ENCODE measurements at places on chromosomes 12 and 14. TPM values are rescaled to one million over a fixed set of nuclear protein-coding genes. Genes with fewer than 3 reads are reported as not detected.

DNA sequence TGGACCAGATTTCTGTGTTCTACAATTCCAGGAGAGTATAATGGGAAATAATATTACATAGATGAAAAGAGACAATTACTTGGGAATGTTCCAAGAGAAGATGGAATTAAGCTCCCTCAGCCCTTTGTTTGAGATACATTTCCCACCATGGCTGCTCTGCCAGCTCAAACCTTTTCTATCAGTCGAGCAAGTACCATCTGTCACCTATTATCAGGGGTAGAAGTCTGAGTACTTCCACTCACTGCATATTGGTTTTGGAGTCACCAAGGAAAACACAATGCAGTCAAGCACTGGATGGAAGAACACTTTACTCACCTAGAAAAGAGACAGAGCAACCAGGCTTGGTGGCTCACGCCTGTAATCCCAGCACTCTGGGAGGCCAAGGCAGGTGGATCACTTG, 270.4 kb upstream of the FAR2 start:
- no peak for DNase-seq

The KIF26A gene
- 9.8 TPM for total RNA-seq

DNA sequence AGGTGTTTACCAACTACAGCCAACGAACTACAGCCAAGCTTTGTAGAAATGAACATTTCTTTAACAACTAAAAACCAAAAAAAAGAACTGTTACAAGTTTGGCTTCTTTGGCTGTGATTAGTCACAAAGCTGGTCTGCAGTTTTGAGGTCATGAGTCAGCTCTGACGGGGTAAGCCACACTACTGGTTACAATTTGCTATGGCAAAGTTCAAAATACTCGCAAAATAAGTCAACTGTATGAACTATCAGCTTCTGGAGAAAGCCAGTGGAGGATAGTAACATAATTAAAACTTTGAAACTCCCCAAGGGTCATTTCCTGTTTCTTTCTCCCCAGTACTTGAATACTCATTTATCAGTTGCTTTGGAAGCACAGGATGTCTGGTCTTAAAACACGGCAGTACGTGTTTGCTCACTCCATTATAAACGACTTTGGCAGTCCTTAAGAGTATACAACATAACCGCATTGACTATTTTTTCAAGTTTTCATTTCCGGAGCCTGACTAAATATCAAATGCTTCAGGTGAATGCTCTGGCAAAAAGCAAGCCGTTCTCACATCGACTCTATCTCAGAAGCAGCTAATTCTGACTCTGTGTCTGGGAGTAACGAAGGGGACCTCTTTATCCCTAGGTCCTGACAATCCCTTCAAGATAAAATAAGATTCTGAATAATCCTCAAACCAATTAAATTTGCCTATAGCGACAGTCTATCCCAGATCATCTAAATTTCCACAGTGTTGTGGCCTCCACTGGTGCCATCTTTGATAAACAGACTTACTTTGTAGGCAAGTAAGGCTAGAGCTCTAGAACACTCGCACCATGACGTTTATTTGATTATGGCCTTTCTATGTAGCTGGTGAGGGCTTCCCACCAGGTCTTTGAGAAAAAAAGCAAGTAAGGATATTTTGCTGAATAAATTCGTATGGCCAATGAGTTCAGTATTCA, 10.6 kb downstream of the PHLDA1 start:
- DNase-seq: no peak

DNA sequence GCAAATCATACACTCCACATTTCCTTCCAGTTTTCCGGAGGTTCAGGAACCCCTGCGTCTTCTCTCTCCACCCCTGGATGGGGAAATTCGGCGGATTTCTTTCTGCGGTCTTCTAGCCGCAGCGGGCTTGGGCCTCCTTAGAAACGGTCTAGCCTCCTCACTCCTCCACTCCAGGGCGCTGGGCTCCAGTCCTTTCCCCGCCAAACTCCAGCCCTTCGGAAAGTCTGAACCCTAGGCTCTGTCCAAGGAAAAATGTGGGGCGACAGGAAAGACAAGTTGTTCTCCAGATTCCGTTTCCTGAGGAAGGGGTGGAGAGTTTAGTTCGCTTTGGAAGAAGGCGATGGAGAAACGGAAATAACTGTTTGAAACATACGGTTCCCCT, 1.4 kb upstream of the HOXC10 start:
- DNase-seq: no peak

DNA sequence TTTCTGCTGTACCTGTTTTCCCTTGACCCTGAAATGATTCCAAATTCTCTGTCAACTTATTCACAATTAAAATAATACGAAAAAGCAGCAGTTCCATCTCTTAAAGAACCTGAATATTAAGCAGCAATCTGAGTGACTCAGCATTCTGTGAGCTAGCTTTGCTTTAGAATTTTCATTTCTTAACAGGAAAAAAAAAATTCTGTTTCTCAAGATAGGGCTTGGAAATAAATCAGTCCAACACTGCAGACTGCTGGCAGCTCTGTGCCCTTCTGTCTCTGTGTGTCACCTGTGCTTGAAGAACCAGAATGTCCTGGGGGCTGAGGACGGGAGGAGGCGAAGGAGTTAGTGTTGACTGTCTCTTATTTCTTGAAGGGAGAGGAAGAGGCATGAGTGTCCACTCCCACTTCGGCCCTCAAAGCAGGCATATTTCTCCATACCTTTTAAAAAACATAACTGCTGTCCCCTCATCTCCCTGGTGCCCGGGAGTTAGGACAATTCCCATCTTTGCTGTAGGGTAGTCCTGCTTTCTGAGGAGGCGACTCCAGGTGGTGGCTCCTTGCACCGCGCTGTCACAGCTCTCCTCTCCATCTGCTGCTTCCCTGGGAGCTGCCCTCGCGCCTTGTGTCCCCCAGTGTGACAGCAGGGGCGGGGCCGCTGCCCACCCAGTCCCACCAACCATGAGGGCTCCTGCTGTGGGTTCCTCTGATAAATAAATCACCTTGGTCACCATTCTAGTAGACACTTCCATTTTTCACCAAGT, 203.1 kb downstream of the CALM1 start:
- no peak for DNase-seq

The RARG gene
- total RNA-seq: 14.4 TPM

The MYRFL gene
- 0.44 TPM for total RNA-seq

The GARIN6 gene
- not detected for total RNA-seq

DNA sequence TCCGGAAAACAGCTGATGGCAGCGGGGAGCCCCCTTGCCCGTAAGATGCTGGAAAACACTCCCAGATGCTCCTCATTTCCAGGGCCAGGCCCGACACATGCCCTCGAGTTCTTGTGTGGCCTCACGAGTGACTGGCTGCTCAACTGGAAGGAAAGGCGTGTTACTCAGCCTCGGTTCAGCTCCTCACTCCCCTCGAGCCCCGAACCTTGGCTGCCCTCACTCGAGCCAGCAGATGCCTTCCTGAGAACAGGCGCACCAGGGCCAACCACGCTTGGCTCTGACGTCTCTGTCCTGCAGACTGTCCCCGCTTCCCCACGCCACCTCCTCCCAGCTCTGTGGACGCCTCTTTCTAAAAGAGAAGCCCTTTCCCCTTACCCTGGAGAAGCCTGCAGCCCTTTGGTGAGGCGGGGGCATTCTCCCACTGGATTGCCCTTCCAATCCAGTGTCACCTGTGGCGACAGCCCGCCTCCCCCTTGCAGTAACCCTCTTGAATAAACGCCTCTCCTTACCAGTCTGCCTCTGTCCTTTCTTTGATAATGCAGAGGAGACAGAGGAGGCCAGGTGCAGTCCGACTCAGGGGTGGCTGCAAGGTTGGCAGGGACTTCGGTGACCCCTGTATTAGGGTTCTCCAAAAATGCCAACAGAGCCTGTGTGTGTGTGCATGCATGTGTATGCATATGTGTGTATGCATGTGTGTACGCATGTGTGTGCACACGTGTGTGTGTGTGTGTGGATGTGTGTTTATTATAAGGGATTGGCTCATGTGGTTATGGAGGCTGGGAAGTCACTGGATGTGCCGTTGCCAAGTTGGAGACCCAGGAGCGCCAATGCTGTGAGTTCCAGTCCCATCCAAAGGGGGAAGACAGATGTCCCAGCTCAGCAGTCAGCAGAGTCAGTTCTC, 166.3 kb downstream of the KIF26A start:
- peak; percentile 38 for DNase-seq

The TAS2R31 gene
- total RNA-seq: 14.1 TPM

DNA sequence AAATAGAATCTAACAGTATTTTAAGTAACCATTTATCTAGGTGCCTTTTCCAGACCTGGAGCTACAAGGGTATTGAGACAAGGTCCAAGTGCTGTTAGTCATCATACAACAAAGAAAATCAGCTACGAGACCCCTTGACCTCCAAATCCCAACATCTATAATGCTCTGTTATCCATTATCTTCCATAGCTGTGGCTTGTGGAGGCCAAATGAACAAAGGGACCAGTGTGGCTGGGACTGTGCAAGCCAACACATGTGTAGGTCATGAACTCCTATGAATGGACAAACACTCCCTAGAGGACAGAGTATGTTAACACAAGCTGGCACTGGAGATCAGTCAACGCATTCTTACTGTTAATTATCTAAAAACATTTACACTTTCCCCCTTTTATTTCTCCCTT, 374.5 kb downstream of the EMP1 start:
- DNase-seq: no peak

The SLCO1B1 gene
- not detected for total RNA-seq

- DNase-seq: no peak
Measured at GRCh38 chr12:117538926-117539325, 177.5 kb upstream of the NOS1 start.

The WDHD1 gene
- total RNA-seq: 4.3 TPM

GRCh38 chr14:91366749-91367148, 50.9 kb downstream of the CCDC88C start:
- DNase-seq: no peak

The PMCH gene
- total RNA-seq: 2.4 TPM

DNA sequence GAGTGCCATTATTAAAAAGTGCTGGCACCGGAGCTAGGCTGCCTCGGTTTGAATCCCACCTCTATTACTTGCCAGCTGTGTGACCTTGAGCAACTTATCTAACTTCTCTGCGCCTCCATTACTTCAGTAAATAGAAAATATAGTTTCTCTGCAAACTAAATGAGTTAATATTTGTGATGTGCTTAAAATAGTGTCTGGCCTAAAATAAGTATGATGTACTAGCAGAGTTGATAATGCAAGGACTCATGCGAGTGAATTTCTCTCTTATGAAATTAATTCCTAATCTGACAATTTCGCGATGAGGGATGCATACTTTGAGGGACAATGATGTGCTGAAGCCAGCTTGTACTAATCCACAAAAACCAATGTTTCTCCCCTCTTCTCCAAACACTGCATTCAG, 180.8 kb upstream of the NTF3 start:
- DNase-seq: no peak

GRCh38 chr14:102875652-102876051, 46.8 kb upstream of the AMN start:
- DNase-seq: no peak

The SPTB gene
- 0.94 TPM for total RNA-seq

The NOP9 gene
- 19.0 TPM for total RNA-seq

The HOXC13 gene
- not detected for total RNA-seq

DNA sequence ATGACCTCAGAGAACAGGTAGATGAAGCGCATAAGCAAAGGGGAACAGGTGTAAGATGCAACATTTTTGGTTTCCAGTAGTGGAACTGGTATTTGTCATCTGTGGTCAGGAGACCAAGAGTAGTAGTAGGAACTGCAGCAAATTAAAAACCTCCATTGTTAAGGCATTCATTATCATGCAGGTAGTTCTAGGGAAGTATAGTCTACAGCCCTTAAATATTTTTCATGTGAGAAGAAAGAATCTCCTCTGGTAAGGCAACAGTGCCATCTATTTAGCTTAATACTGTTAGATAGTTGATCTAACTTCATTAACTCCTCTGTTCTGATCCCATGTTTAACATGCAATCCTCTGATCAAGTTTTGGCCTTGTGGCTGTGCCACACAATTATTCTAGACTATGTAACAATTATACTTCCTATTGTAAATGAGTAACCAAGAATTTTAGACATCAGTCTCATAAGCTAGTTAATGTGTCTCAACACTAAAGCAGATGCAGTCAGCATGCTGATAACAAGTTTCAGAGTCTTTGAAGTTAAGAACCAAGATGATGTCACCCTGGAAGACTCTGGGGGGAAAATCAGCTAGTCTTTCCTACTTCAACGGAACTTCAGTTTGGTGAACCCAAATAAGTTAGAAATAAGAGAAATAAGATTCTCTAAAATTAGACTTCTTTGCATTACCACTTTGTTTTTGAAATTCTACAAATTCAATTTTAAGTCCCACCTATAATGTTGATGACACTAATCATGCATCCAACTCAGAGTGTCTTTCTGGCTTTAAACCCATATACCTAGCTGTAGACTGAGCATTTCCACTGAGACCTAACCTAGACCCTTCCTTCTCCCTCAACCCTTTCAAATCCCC, 70.9 kb downstream of the STXBP6 start:
- no peak for DNase-seq

- no peak for DNase-seq
Measured at GRCh38 chr12:82638324-82638723, 48.4 kb upstream of the TMTC2 start.

GRCh38 chr12:1313906-1314305, 280.5 kb downstream of the FBXL14 start:
- no peak for DNase-seq

- DNase-seq: no peak
Measured at GRCh38 chr14:55936691-55937090, 181.5 kb upstream of the PELI2 start.

DNA sequence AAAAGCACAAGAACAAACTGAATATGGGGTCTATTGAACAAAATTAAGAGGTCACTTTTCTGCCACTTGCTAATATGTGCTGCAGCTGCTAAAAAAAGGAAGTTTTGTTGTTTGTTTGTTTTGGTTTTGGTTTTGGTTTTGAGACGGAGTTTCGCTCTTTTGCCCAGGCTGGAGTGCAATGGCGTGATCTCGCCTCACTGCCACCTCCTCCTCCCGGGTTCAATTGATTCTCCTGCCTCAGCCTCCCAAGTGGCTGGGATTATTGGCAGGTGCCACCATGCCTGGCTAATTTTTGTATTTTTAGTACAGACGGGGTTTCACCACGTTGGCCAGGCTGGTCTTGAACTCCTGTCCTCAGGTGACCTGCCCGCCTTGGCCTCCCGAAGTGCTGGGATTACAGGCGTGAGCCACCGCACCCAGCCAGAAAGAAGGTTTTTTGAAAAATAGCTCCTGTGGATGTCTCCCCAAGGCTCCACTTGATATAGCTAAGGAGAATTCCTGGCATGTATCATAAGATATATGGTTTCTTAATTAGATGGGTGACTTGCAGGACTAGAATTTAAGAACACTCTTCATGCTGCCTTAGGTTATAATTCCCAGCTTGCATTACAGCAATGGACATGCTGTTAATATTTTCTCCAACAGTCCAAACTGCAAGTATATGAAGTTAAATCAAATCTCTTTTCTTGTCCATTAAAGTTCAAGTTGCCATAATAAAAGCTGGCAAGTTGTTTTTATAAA, 237.6 kb upstream of the AMIGO2 start:
- peak; percentile 79 for DNase-seq

Measured in spleen (tissue), 13 donors.